CD4-positive, alpha-beta T cell treated with Interleukin-17A for 1 hour (primary cell): ENCODE measurements at places on chromosomes 13 and 19.

DNA sequence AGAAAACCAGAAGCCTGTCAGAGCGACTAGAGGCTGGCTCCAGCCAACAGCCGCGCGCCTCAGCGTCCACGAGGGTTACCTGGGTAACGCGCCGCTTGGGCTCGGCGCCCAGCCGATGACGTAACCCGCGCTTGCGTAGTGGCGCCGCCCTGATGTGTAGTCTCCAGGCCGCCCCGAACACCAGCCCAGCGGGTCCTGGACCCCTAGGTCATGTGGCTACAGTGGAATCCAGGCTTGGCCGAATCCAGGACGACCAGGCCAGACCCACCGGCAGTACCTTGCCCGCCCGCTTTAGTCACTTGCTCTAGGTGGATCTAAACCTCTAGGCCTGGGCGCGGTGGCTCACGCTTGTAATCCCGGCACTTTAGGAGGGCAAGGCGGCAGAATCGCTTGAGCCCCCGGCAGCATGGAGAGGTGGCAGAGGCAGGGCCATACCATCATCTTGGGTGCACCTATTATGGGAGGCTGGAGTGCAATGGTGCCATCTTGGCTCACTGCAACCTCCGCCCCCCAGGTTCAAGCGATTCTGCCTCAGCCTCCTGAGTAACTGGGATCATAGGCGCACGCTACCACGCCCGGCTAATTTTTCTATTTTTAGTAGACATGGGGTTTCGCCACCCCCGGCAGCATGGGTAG lies 7.2 kb upstream of the ZNF606 start:
- peak; percentile 71 for DNase-seq

DNA sequence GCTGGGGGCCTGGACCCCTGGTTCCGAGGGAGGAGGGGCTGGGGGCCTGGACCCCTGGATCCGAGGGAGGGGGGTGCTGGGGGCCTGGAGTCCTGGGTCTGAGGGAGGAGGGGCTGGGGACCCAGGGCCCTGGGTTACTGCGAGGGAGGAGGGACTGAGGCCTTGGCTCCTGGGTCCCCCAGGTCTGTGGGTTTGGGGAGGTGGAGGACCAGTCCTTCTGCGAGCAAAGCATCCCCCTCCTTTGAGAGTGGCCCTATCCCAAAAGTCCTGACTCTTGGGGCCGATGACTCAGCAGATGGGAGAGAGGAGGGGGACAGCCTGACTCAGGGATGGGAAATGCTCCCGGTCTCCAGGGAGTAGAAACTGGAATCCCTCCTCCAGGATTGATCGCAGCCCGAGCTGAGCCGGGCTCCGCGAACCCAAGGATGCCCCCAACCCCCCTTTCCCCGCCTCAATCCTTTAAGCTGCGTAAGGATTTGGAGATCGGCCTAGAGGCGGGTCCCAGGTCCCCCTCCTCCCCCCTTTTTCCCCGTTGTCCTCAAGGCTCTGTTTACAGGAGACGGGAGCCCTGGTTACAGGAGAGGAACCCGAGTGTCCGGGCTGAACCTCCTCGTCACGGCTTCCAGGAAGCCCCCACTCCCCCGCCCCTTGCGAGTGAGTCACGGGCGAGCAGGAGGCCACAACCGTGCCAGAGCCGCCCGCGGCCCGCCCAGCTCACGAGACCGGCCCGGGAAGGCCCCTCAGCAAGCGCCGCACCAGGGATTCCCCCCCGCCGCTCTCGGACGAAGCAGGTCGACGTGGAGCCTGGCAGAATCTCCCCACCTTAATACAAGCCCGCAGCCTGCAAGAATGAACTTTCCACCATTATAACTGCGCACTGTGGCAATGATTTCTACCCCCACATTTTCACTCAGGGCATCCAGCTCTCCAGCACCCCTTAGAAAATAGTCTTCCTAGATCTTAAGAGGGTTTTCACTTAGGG lies 3.0 kb upstream of the ZFP36 start:
- DNase-seq, result peak; percentile 99

DNA sequence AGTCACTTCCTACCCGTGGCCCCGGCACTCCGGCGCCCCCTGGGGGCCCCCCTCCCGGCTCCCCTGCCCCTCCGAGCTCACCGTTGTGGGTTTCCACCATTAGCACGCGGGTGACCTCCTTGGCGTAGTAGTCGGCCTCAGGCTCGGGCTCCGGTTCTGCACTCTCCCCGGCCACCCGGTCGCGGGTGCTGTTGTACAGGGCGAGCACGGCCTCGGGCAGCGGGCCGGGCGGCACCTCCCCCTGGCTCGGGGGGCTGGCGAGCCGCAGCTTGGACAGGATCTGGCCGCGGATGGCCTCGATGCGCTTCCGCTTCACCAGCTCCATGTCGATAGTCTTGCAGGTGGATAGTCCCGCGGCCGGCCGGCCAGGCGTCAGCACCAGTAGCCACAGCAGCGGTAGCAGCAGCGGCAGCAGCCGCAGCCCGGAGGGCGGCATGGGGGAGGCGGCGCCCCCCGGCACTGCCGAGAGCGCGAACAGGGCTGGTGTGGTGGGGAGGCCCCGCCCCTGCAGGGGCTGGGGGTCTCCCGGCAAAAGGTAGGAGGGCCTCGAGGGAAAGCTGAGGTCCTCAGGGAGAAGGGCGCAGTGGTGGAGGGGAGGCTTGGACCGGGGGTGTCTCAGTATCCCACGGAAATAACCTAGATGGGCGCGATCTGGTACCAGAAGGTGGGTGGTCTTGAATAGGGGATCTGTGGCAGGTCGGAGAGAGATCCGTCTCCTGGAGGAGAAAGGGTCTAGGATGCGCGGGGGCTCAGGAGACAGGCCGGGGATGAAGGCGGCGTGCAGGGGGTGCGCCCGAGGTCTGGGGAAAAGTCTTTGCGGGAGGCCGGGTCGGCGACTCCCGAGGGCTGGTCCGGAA lies 885 bp downstream of the TGFB1 start:
- peak; percentile 81 for DNase-seq

DNA sequence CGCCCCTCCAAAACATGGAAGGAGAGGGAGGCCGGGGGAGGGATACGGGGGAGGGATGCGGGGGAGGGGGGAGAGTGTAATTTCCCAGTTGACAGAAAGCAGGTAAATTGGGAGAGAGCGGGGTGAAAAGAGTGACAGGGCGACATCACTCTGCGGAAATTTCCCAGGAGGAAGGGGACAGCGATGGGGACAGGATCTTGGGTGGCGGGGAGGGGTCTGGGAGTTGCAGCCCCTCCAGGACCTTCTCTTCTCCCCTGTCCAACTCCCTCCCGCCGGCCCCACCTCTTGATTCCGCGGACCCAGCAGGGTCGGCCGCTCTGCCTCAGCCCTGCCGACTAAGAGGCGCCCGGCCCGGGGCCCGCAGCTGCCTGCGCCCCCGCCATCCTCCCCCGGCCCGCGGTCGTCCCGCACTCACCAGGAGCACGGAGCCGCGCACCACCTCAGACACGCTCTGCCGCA lies 108.0 kb upstream of the DOCK9 start:
- DNase-seq, result no peak

DNA sequence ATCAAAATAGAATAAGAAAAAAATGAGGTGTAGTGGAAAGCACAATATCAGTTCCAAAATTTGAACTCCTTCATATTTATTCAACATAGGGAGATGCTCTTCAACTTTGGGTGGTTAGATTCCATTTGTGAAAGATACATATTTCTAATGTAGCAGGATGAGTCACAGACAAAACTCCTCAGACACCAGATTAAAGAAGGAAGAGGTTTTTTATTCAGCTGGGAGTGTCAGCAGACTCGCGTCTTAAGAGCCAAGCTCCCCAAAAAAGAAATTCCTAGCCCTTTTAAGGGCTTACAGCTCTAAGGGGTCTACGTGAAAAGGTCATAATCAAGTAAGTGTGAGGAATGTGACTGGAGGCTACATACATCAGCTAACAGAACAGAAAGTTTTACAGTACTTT lies 6.8 kb upstream of the ZNF765 start:
- DNase-seq, result no peak

GRCh38 chr13:99150575-99151361 lies 49.9 kb upstream of the UBAC2 start:
- no peak for DNase-seq

DNA sequence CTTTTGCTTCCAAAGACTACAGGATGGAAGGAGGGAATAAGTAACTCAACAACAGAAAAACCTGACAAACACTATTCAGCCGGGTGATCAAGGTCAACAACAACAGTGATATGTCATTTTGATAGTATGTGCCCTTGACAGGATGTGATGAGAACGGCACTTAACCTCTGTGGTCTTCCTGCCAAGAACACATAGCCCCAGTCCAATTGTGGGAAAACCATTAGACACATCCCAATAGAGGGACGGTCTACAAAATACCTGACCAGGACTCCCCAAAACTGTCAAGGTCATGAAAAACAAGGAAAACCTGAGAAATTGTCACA lies 43.1 kb upstream of the AMER2 start:
- DNase-seq, result no peak

GRCh38 chr13:113652404-113653263 lies 5.4 kb downstream of the ATP4B start:
- DNase-seq, result no peak

- DNase-seq, result no peak
These were observed 201.4 kb downstream of the PCCA start for GRCh38 chr13:100290165-100290801.

GRCh38 chr13:94079876-94080275 lies 399.6 kb downstream of the DCT start:
- no peak for DNase-seq

GRCh38 chr19:58277748-58278540 lies 811 bp upstream of the ZNF8 start:
- DNase-seq, result no peak

- no peak for DNase-seq
These were observed 79.0 kb upstream of the SLC7A1 start for GRCh38 chr13:29674532-29674931.

DNA sequence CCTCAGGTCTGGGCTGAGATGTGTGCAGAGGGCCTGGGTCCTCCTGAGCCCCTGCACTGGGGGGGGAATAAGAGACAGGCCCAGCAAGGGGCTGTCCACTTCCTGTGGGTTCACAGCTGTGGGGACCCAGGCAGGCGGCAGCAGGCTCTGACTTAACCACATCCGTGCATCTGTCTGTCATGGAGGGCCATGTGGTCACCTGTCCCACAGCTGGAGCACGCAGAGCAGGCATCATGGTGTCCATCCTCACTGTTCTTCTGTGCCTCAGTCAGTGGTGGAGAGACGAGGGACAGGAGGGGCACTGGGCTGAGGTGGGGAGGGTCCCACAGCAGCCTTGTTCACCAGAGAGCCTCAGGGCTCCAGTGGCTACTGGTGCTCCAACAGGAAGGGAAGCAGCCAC lies 16.3 kb upstream of the KIR3DL3 start:
- peak; percentile 6 for DNase-seq

- DNase-seq, result no peak
These were observed 553.7 kb upstream of the PRR20A start for GRCh38 chr13:56586976-56587375.

- no peak for DNase-seq
These were observed 511.5 kb downstream of the UQCRFS1 start for GRCh38 chr19:28701491-28701890.

DNA sequence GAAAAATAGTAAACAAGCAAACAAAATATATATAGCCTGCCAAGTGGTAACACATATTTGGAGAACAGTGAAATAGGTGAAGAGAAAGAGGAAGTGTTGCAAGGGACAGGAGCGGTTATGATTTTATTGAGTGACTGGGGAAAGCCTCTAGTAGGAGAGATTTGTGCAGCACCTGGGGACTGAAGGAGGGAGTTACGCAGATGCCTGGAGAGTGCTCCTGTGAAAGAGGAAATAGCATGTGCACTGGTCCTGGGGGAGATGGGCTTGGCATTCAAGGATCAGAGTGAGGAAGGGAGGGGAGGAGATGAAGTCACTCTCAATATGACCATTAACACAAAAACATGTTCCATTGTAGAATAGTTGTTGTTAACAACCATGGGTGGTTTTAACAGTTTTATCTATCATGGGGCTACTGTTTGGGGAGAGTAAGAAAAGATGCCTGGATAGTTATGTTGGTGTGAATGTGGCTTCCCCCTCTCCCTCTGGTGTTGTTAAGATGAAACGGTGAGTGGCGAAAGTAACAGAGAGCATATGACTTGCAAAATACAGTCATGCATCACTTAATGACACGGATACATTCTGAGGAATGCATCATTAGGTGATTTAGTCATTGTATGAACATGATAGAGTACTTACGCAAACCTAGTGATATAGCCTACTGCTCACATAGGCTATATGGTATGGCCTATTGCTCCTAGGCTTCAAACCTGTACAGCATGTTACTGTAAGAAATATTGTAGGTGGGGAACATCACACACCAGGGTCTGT lies 251.7 kb upstream of the ARGLU1 start:
- DNase-seq, result no peak

GRCh38 chr19:17520865-17521264 lies 9.4 kb downstream of the PGLS start:
- no peak for DNase-seq

GRCh38 chr19:46173886-46174480 lies 25.9 kb downstream of the IGFL2 start:
- DNase-seq, result no peak

- no peak for DNase-seq
These were observed 915.1 kb downstream of the SLITRK5 start for GRCh38 chr13:88586263-88586662.

GRCh38 chr19:35797663-35798062 lies 15.0 kb downstream of the PRODH2 start:
- DNase-seq, result no peak

DNA sequence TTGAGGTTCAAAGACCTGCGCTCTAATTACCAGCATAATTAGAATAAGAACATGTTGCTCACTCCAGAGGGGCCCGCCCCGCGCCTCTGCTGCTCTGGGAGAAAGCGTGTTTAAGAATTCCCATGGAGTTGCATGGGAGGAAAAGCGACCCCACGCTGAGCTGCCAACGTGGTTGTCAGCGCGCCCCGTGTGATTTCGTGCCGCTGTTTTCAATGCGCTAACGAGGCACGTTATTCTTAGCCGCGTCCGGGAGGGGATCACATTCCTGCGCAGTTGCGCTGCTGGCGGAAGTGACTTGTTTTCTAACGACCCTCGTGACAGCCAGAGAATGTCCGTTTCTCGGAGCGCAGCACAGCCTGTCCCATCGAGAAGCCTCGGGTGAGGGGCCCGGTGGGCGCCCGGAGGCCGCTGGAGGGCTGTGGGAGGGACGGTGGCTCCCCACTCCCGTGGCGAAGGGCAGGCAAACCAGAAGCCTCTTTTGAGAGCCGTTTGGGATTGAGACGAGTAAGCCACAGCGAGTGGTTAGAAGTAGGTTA lies 173.8 kb upstream of the SOX1 start:
- DNase-seq, result no peak

DNA sequence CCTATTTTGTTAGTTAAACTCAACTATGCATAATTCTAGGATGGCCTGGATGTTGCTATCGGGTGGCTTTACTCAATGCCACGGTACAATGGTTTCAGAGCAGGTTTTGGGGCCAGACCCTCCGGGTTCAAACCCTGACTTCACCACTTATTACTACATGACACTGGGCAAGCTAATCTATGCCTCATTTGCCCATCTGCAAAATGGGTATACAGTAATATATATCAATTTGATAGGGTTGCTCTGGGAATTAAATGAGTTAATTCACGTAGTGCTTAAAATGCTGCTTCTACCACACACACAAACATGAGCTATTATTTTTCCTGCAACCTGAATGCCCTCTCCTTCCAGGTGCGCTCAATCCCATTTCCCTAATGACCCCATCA lies 839 bp downstream of the ESD start:
- DNase-seq, result no peak

- no peak for DNase-seq
These were observed 2.8 kb upstream of the TNFSF9 start for GRCh38 chr19:6527893-6528543.

GRCh38 chr19:45342911-45343310 lies 2.4 kb downstream of the KLC3 start:
- no peak for DNase-seq
